Vagina (tissue), 2 donors: ENCODE measurements at places on chromosomes 13 and 19.

GRCh38 chr19:15331419-15332310 lies 674 bp downstream of the BRD4 start:
- DNase-seq = no peak

DNA sequence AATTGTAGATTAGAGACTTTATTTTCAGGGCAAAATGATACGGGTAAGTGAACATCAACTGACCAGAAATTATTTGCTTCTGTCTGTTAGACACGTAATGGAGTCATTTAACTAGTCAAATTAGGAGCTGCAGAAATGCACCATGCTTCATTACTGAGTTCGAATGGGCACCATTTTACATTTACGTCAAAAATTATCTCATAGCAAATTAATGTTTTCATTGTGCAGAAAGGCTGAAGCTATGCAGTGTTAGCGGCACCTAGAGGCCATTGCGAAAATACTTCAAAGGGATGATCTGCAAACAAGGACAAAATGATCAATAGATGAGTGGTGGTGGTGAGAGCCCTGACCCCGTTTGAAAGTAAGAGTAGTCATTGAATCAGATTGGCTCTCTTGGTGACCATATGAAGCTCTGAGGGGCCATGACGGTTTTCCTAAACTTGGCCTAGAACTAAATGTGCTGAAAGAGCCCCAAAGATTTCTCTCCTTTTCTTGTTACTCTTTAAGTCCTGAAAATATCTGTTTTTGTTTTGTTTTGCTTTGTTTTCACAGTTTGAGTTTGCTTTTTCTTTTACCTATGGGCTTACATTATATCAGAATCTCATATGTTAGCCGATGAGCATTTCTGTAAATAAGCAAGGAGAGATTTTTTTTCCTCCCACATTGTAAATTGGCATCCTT lies 277.9 kb downstream of the ZNF536 start:
- DNase-seq = no peak

DNA sequence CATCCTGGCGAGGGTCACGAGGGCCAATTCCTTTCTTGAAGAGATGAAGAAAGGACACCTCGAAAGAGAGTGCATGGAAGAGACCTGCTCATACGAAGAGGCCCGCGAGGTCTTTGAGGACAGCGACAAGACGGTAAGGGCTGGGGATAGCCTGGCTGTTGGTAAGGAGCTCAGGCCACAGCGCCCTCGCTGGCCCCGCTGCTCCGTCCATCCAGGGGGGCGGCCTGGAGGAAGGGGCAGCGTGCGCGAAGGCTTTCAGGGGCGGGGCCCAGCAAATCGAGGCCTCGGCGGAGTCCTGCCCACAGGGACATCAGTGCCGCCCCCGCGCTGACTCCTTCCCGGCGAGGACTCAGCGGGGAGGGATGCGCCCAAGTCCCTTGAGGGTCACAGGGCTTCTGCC lies 6.9 kb downstream of the F10 start:
- no peak for DNase-seq

- no peak for DNase-seq
Measured at GRCh38 chr13:51781246-51782022, 22.5 kb downstream of the DHRS12 start.

GRCh38 chr13:91882918-91883317 lies 484.5 kb downstream of the GPC5 start:
- DNase-seq = no peak

GRCh38 chr13:77265336-77265735 lies 61.6 kb downstream of the MYCBP2 start:
- DNase-seq = no peak

DNA sequence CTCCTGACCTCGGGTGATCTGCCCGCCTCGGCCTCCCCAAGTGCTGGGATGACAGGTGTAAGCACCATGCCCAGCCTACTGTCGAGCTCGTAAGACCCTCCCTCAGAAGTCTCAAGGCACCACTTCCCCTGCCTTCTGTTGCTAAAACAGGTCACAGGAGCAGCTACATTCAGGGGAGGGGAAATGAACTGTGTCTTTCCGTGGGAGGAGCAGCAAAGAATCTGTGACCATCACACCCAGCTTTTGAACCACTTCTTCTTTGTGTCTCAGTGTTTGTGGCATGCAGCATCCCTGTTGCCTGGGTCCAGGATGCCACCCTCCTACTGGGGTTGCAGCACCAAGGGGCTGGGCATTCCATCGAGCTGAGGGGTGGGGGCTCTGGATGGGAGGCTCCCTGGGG lies 7.7 kb upstream of the CSNK1G2 start:
- no peak for DNase-seq

GRCh38 chr13:30687601-30688000 lies 47.7 kb upstream of the ALOX5AP start:
- DNase-seq = no peak

- no peak for DNase-seq
Measured at GRCh38 chr19:17835182-17836006, 12.4 kb downstream of the JAK3 start.

DNA sequence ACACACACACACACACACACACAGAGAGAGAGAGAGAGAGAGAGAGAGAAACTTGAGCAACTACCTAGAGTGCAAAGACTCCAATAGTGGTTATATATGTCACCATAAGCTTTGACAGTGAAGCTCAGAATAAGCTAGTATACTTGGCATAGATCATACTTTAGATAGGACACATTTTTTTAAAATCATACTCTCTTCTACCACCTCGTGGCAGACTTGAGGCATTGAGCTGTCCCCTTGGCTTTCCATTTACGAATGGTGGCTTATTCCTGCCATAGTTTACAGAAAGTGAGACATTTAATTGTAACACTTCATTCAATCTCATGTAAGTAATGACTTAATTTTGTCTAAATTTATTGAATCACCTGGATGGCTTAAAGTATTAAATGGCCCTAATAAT lies 108.2 kb downstream of the EDNRB start:
- DNase-seq = no peak

- DNase-seq = no peak
Measured at GRCh38 chr13:107251341-107251740, 683.4 kb upstream of the ARGLU1 start.

- no peak for DNase-seq
Measured at GRCh38 chr19:13408889-13409518, 97.3 kb downstream of the CACNA1A start.

GRCh38 chr19:51027126-51027806 lies 850 bp upstream of the KLK11 start:
- no peak for DNase-seq

GRCh38 chr19:49746206-49746958 lies 16.7 kb downstream of the TSKS start:
- DNase-seq = no peak

DNA sequence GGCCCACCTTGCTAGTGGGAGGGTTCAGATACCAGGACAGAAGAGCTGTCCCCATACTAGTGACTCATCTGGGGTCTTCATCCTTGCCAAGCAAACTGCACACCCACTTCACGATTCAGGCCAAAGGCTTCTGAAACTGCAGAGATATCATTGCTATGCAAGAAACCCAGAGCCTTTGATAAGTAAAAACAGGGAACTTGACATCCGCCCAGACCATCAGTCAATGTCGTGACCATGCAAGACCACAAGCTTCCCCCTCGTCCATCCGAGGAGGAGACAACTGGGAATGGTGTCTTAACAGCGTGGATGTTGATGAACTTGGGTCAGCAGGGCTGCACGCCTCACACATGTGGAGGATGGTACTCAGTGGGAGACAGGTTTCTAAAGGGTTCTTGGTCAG lies 58.0 kb downstream of the ABCC4 start:
- DNase-seq = no peak

DNA sequence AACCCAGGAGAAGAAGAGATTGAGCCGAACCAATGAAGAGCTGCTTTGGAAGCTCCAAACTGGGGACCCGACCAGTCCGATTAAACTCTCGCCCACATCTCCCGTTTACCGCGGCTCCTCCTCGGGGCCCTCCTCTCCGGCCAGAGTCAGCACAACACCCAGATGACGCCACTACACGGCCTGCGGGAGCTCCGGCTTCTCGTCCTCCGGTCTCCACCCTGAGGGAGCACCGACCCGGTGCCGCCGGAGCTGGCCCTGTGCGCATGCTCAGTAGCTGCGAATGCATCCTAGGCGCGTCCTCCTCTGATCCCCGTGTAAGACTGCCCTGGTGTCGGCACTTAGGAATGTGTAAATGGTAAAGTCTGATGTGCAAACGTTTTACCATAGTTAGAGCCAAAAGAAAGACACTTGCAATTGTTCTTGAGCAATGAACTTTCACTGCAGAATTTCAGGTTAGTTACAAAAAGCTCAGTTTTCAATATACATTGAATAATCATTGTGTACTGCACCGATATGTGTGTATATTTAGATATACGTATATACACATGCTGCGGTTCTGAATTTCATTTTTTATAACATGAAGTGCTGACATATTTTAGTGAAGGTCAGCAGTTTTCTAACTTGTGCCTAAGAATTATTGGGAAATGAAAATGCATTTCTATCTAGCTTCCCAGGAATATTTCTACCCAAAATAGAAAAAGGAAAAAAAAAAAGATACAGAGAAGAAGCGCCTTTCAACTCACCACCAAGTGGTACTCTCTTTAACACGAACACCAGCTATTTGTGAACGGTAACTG lies 92.2 kb downstream of the SLC7A1 start:
- DNase-seq = no peak

DNA sequence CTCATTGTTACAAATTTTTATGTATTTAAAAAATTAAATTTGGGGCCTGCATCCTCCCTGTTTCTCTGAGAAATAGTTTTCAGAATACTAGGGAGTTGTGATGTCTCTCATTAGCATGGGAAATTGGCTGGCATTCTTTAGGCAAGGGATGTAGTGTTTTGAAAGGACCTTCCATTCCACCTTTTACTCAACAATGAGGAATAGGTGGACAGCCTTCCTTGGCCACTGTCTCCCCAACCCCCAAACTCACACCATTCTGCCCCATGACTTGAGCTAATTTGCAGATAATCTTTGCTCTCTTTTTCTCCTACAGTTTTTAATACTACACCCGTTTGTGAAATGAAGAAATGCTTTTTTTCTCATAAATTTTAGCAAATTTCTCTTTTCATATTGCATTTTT lies 244.6 kb upstream of the SPRY2 start:
- DNase-seq = no peak

DNA sequence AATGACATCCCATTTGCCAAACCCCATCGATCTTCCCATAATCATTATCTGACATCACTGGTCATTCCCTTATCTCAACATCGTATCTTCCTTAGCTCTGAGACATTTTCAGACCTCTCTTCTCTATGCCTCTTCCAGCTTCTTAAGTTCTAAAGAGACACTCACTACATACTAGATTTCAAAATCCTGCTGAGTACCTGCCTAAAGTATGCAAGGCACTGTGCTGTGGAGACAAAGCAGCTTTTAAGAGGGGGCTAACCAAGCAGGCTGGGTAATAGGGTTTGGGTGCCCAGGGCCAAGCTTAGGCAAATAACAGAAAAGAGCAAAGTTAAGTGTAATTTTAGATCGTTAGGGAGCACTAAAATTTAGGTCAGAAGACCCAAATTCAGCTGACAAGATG lies 3.4 kb upstream of the POMP start:
- no peak for DNase-seq

DNA sequence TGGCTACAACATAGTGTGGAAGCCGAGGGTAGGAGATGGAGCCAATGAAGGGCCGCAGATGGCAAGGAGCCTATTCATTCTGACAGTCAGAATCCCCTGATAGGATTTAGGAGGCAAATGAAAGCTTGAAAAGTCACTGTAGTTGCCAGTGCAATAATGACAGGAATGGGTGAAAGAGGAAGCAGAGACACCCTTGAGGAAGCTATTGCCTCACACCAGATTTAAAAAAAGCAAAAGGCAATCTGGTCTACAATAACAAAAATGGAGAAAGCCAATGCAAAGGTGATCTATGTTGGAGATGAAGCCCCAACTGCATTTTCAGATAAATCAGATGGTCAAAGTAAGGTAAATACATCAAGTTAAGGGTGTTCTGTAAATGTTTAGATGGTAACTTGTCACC lies 158.5 kb downstream of the TUBA3C start:
- DNase-seq = no peak

GRCh38 chr13:40673414-40673813 lies 7.0 kb upstream of the FOXO1 start:
- DNase-seq = no peak

DNA sequence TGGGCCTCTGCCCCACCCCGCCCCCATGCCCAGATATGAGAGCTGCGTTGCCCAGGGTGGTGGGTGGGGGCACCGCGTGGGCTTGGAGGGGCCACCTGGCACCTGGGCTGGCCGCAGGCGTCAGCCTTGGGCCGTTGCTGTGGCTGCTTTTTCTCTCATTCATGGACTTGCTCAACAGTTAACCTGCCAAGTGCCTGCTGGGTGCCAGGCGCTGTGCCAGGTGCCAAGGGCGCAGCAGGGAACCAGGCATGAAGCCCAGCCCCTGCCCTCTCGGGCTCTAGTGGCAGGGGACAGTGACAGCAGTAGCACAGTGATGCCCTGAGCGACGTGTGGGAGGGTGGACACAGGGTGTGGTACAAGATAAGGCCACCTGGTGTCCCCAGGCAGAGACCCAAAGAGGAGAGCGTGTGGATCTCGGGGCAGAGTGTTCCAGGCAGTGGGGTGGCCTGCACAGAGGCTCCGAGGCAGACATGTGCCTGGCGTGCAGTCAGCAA lies 28.1 kb downstream of the DHX34 start:
- DNase-seq = no peak

DNA sequence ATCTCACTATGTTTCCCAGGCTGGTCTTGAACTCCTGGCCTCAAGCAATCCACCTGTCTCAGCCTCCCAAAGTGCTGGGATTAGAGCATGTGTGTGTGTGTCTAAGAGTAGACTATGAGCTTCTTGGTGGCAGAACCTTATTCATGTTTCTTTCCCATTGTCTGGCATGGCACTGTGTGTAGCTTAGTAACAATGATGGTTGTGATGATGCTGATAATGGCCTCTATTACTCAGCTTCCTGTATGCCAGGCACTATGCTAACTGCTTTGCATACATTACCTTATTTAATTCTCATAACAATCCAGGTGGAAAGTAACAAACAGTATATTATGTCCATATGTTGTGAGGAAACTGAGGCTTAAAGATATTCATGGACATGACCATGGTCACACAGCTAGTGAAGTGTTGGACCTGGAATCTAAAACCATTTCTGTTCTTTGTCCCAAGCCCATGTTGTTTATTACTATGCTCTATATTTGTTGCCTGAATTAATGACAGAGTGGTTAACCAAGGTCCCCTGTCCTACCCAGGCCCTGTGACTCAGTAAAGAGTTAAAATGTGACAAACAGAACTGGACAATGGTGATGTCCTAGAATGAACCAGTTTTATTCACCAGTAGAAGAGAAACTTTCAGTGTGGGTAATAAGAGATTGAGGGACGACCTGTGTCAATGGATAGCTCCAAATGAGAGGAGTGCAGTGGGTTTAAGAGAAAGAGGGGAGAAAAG lies 109.6 kb downstream of the KLF5 start:
- no peak for DNase-seq

GRCh38 chr13:78777976-78778375 lies 119.0 kb upstream of the OBI1 start:
- DNase-seq = no peak

- DNase-seq = no peak
Measured at GRCh38 chr19:3480383-3481091, at the start of gene SMIM24. Gene SMIM24 (minus strand): TSS chr19:3480525. CDS start chr19:3480463, 62 bp downstream.

DNA sequence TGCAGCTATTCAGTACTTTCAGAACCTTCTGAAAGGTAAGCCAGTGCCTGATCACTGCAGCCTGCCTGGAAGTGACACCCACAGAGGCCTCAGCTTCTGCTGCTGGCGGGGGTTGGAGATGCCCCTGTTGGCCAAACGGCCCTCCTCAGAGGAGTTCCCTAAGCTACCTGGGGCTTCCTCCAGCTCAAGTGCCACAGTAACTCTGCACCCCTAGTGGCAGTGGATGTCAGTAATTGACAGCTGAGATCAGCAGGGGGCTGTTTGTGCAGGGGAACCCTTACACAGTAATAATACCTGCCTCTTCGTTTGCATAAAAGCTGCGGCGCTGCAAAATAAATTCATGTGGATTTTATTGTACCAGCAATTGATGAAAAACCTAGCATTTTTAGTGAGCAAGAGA lies 28.9 kb downstream of the TDRD12 start:
- no peak for DNase-seq
